WERI-Rb-1 (cell line): ENCODE measurements at places on chromosomes 4 and X.

GRCh38 chrX:76657499-76657898 lies 230.0 kb downstream of the MAGEE1 start:
- DNase-seq: no peak

DNA sequence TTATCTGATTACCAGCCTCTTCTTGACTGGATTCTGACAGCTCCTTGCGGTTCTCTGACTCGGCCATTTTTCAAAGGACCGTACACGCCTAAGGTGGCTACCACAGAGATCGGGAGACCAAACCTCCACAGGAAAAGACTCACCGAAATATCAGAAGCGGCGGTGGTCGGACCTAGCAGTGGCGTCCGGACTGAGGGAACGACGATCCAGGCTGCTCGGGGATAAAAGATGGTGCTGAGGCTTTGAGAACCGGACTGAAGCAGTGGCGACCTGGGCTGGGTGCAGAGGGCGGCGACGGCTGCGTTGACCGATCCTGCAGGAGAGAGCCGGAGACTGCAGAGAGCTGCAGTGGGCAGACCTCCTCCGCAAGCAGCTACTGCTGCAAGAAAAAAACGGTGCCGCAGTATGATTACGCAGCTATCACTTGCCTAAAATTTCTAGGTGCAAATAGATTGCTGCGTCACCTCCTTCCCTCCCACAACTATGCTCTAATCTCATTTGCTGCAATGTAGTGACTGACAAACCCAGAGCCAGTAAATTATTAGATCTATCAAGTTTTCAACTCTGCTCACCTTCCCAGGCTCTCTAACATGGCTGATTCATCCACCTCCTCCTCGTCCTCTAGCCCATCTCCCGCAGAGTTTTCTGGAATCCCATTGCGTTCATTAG lies at the start of gene NAP1L2:
TSS of gene NAP1L2 (minus strand) at position 426 of the 669 bp plus-strand sequence. CDS start at position 67, 359 bp downstream.
- no peak for DNase-seq

DNA sequence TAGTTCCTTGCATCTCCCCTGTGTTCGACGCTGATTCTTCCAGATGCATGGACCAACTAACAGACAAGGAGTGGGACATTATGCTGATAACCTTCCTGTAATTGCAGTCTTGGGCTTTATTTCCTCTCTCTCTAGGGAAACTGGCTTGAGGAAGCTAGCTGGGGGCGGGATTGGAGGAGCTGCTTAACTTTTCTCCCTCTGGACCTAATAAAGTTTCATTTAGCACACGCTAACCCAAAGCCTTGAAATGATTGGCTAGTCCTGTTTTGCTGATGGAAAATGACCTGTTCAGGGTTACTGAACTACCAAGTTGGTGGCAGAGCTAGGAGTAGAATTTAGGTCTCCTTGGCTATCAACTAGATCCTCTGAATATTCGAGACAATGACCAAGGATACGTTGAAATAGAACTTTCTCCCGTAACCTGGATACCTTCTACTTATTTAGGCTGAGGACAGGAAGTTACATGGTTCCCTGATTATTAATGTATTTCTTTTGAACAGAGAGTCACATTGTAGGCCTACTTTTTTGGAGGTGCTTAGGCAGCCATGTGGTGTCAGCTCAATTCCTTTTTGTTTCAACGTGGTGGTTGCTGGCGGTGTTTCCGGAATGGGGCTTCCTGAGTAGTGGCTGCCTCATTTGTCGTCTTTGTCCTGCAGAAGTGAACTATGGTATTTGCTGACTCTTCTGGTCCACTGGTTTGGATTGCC lies 2.0 kb downstream of the PGK1 start:
- no peak for DNase-seq

DNA sequence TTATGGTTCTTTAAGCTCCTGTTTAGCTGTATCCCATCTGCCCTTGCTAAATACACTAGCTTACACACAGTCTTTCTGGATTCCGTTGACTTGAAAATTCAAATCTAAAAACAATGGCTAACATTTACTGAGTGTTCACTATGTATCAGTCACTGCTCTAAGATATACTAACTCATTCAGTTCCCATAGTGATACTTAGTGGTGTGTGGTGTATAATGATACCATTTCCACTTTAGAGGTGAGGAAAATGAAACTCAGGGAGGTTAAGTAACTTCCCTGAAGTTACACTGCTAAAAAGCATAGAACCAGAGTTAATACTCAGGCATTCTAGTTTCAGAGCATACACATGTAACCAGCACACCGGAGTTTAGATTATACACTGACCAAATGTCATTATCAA lies 762.0 kb downstream of the GRID2 start:
- no peak for DNase-seq

- DNase-seq: no peak
Measured at GRCh38 chr4:152115794-152116193, 355.0 kb upstream of the GATB start.

DNA sequence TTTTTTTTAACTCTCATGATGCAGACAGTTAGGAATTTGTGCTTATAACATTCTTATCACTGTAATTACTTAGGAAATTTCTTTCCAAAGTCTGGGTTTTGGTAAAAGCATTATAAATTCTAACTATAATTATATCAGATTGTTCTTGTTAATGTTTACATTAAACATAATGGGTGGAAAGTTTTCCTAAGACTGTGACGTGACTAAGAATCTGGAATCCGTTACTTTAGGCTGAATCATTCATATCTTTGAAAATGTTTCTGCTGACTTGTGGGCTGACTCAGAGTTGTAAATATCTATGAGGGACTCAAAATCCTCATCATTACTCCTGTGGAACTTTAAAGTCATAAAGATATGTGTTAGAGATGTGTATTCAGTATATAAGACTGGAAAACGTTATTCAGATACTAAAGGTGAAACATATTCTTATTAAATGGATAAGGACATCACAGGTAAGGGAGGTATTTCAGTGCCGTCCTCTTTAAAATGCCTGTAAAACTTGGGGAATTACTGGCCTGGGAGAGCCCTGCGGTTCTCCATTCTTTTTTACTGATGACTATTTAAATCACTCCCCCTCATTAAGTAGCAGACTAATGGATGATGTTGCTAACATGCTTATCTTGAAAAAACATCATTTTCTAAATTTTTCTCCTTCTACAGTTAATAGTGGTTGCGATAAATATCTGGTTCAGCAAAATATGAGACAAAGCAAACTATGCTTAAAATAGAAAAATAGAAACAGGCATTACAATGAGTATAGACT lies 159.0 kb downstream of the DCLK2 start:
- DNase-seq: no peak

- DNase-seq: no peak
Measured at GRCh38 chrX:18449236-18449635, 23.8 kb downstream of the CDKL5 start.
